Bronchus fibroblast of lung (primary cell): ENCODE measurements at places on chromosomes 2 and 18. TPM values are rescaled to one million over a fixed set of nuclear protein-coding genes. Genes with fewer than 3 reads are reported as not detected.

Gene DCC
- 0.15 and 0.17 TPM in 2 replicates for total RNA-seq

Gene CFLAR
- total RNA-seq, result 19.5 and 24.7 TPM in 2 replicates

Gene B4GALT6
- total RNA-seq, result 1.8 and 3.0 TPM in 2 replicates

Gene ACMSD
- total RNA-seq, result not detected in 2 replicates

Gene LYPD6B
- total RNA-seq, result under 0.01 TPM in 1 of 2 replicates, not detected in the other

Gene KYNU
- 1.0 and 1.3 TPM in 2 replicates for total RNA-seq

Gene MOGAT1
- not detected in 2 replicates for total RNA-seq

Gene C2orf42
- total RNA-seq, result 6.4 and 11.1 TPM in 2 replicates

Gene GALNT13
- under 0.01 and 0.15 TPM in 2 replicates for total RNA-seq

Gene RUFY4
- not detected in 2 replicates for total RNA-seq

Gene TUBA4B
- total RNA-seq, result not detected in 2 replicates

Gene RAB6D
- total RNA-seq, result not detected in 2 replicates

Gene CYBRD1
- total RNA-seq, result 38.7 and 40.5 TPM in 2 replicates

Gene TMEM178A
- total RNA-seq, result 0.84 TPM in 1 of 2 replicates, not detected in the other

Gene UNC50
- 30.3 and 31.1 TPM in 2 replicates for total RNA-seq
